Urinary bladder (tissue), 4 donors: ENCODE measurements at places on chromosomes 1 and 21. TPM values are rescaled to one million over a fixed set of nuclear protein-coding genes. Genes with fewer than 3 reads are reported as not detected.

DNA sequence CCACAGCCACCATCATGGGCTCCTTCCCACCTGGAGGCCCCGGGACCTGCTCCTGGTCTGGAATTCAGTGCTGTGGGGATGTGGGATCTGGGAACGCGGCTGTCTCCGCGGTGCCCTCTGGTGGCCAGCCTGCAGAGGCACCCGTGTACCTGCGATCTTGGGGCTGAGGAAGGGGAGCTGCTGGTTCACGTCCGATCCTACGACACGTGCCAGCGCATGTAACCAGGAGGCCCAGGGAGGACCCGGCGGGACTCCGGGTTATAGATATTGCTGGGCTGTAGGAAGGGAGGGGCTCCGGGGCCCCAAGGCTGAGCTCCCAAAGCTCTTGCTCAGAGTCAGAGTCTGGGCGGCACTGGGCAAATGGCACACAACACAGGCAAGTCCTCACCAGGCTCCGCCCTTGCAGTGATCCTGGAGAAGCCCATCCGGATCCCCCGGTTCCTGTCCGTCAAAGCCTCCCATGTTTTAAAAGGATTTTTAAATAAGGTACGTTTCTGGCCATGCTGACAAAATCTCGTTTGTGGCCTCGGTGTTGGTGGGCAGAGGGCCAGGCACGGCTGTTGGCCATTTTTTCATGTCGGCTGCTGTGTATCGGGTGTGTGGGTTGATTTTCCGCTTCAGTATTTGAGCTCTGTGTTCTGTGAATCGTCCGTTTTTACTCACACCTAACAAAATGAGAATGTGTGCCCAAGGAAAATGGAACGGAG lies 20.1 kb downstream of the FAAP20 start:
- peak; percentile 18 for DNase-seq

DNA sequence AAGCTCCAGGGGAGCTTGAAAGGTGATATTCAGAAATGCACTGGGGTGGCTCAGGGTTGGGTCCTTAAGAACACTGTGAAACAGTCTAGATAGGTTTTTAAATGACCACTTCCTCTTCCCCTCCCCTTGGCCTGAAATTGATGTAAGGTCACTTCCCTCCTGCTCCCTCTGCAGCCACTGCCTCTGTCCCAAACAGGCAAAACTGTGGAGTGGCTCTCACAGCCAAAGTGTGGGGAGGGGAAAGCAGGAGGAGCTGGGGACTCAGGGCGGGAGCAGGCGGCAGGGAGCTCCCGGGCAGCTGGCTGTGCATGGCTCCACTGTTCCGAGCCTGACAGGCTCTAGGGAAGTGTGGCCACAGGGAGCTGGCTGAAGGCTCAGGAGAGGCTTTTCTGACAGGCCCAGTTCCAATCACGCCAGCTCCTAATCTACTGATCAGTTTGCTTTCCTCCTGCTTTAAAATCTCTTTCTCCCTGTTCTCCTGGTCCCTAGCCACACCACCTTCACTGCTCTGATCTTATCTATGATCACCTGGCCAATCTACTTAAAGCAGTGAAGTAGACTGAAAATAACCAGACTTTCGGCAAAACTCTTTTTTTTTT lies 5.1 kb upstream of the CSRP1 start:
- no peak for DNase-seq

- DNase-seq: no peak
These were observed 15.4 kb downstream of the FLVCR1 start for GRCh38 chr1:212873518-212873917.

GRCh38 chr1:203590603-203591002 lies 36.0 kb upstream of the ATP2B4 start:
- no peak for DNase-seq

Gene FMO4
- 13.8 TPM for total RNA-seq

DNA sequence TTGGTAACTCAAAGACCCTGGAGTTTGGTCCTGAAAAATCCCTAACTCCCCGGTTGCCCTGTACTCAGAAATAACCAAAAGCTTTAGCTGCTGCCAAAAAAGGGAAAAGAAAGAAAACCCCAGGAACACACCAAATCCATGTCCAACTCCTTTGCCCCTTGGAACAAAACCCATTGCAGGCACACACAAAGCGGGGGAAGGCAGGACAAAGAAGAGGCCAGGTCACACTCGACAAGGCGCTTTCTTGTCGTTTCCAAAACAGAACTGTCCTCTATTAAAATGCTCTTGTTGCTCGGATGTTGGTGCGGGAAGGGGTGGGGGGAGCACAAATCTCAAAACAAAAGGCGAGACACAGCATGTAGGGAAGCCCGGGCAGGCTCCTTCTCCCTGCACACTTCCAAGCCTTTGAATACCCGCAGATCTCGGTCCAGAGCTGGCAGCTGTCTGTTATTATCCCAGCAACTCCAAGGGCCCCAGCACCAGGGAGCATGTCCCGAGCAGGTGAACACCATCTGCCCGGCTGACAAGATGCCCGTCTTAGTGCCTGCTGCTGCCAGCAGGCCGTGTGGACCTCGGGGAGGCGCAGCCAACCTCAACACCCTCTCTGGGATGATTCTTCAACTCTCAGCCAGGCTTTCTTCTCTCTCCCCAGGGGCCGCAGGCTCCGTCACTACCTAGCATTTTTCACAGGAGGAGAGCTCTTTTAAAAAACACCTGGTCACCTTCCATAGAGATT lies 96.4 kb downstream of the SSBP3 start:
- no peak for DNase-seq

DNA sequence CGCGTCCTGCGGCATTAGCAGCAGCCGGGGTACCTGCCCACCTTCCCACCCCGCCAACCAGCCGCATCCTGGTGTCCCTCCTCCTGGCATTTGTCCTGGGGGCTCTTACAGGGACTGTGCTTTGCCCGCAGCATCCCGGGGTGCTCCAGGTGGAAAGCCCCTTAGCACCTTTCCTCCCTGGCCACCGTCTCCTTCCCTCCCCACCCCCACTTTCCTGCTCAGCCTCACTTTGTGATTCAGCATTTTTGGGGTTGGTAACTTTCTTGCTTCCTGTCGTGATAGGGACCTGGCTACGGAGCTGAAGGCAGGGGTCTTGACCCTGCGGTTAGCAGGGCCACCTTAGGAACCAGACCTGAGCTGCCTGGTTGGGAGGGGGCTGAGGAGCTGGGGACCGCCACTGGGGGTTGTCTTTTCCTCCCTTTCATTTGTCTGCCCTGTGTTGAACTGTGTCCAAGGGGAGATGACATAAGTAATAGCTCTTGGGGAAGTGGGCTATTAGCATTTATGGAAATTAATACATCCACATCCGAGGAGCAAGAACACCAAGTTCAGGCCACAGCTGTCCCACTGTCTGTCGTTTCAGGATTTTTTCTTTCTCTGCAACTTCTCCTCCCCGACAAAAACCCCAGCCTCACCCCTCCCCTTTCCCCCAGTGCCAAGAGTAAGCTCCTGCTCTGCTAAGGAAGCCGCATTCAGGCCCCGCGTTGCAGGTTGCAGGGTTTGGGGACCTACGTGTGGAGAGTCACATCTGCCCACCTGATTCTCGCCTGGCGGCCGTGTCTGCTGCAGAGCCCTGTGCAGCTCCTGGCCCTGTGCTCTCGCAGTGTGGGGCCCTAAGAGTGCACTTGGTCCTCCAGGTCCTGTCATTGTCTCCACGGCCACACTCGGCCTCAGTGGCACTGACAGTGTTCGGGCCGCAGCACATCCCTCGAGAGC lies 1.6 kb upstream of the NPHP4 start:
- no peak for DNase-seq

DNA sequence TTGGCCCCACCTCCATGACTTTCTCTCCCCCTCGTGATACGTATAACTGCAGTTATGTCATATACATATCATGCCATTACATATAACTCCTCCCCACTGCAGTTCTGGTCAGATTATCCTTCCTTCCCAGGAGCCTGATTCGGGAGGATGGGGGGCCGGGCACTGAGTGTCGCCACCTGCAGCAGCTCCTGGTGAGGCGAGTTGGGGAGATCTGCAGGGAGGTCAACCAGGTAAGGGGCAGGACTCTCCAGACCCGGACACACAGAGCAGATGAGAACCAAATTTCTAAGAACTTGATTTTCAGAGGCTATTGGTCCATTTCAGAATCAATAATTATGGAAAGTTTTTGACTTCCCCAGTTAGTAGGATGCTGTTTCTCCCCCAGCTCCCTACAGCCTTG lies 19.5 kb downstream of the HYI start:
- DNase-seq: no peak

DNA sequence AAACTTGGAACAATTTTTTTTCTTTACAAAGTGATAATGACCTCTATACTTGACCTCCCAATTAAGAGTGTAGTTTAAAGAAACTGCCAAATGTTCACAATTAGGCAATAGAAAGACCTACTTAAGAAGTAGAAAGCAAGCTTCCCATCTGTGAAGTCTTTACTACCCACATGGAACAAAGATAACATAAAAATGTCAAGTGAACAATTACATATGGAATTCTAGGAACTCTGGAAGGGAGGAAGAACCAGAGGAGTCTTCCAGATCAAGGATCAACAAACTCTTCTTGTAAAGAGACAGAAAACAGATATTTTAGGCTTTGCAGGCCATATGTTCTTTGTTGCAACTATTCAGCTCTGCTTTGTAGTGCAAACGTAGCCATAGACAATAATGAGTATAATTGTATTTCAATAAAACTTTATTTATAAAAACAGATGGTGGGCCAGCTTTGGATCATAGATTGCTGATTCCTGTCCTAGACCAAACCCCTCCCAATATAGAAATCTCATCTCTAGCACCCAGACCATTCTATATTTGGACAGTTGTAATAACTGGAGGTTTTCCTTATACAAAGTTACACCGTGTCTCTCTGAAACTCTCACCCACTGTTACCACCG lies 68.4 kb upstream of the MAGI3 start:
- peak; percentile 2 for DNase-seq

DNA sequence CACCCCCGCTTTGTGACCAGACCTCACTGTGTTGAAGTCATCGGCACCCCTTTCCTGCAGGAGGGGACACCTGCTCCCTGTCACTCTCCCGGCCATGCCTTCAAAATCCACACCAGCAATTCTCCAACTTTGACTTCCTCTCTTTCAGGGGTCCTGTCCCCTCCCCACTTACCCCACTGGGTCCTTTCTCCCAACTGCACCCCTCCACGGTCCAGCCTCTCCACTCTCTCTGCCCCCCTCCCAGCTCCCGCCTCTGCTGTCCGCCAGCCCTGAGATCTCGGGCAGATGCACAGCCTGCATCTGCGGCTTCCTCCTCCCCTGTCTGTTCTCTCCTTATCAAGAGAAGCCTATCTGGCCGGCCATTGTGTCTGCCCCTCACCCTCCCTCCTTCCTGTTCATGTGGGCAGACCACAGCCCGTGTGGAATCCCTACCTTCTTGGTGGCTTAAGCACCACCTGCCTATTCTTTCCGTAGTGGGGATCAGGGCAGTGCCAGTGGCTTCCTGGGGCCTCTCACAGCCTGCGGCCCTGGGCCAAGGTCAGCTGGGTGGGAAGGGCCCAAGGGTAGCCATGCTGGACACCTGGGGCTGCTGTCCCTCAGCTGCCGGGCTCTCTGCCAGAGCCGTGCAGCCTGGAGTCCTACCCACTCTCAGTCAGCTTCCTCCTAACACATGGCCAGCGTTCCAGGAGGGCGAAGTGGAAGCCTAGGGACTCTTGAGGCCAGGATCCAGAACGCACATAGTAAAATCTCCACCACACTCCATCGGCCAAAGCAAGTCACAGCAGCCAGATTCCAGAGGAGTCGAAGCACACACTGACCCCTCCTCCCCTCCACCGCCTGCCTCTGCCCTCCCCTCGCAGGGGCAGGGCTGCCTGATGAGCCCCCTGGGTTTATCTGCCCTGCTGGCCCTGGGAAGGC lies 5.1 kb upstream of the HES4 start:
- DNase-seq: no peak

- no peak for DNase-seq
These were observed 71.3 kb downstream of the RPE65 start for GRCh38 chr1:68378296-68379084.

GRCh38 chr1:221687836-221688487 lies 53.9 kb downstream of the DUSP10 start:
- DNase-seq: no peak

- no peak for DNase-seq
These were observed 23.6 kb upstream of the SYT6 start for GRCh38 chr1:114177282-114177681.

DNA sequence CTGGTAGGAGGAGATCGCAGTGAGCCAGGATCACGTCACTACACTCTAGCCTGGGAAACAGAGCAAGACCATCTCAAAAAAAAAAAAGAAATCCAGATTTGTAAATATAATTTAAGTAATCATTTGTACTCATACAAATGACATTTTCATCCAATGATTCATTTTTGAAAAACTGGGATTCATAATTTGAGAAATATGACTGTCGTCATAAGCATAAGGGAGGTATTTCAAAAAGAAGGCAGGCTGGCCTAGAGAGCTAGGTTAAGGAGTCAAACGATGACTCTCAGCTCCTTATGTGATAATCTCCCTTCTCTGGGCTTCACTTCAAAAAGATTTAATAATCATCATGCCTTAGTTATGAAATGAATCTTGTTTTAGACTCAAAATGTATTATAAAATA lies 2.3 kb downstream of the GART start:
- DNase-seq: no peak

Gene FAM131C
- not detected for total RNA-seq

GRCh38 chr1:174913225-174913903 lies 86.4 kb upstream of the CACYBP start:
- peak; percentile 23 for DNase-seq
